Stimulated activated CD8-positive, alpha-beta memory T cell treated with anti-CD3 and anti-CD28 coated beads, Interleukin-2, amount 100 ng/mL, for 48 hours (primary cell): ENCODE measurements at places on chromosomes 7 and 10.

GRCh38 chr10:33115738-33116719 lies 158.0 kb upstream of the ITGB1 start:
- DNase-seq: no peak

DNA sequence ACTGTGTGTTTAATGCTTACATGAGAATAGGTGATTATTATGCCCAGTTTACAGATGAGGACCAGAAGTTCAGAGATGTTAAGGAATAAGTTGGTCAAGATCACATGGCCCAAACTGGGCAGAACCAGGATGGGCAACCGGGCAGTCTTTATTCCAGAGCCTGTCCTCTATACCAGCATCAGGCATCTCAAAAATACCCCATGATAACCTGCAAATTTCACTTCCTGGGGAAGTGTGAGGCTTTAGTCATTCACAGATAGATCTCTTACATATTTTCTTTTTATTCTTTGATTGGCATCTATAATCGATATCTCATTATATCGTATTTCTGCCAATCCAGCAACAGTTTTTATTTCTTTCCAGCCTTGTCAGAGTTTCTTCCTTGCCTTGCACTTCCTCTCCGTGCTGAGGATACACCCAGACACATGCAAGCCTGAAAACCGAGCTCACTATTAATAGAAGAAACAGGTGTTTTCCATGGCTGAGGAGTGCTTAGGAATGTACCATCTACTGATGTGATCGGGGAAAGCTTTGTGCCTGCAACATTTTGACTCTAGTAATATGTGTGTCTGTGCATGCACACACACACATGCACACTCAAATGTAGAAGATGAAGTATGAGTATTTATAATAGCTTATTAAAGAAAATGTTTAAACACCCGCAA lies 82.4 kb downstream of the CREM start:
- DNase-seq: no peak

DNA sequence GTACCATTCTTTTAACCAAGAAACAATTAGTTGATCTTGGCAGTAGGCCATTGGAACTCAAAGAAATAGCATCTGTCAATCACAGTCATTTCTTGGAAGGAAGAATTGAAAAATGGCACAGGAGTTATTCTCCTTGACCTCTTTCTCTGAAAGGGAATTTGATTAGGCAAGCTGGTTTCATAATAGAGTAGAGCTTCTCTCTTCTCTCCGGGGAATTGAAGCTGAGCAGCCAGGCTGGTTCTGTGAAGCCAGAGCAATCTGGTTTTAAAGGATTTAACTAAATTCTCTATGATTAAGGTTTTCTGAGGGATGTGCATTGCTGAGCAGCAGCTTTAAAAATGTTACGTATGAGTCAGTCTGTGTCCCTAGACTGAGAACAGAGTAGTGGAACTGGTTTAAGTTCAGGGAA lies 70.2 kb downstream of the AHCYL2 start:
- no peak for DNase-seq

GRCh38 chr7:54680377-54681005 lies 78.5 kb downstream of the SEC61G start:
- no peak for DNase-seq

DNA sequence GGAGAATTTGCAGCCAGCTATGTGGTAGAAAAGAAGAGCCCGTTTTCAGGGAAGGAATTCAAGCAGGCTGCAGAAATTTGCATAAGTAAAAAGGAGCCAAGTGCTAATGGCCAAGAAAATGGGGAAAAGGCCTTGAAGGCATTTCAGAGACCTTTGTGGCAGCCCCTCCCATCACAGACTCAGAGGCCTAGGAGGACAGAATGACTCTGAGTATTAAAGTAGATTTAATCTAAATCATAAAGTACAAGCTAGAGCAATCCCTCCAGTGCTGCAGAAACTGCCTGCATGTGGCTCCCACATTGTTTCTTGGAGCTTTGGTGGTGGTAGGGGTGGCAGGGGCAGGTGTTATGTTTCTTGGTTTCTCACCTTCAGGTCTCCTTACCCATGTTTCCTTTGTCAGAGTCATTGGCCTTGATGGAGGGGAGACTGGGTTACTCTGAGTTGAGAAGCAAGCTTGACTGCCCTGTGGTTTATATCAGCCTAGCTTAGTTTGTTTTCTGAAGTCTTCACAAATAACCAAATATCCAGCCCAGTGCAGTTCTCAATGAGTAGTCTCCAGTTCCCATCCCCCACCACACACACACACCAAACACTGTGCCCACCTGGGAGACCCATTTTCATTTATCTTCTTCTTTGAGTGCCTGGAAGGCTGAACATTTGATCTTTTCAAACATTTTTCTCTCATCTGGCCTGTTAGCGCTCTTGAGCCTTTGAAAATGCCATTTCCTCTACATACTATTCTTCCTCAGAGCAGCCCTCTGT lies 34.5 kb downstream of the ITPRIP start:
- DNase-seq: no peak
